Natural killer cell (primary cell): ENCODE measurements at places on chromosomes 7 and 10. TPM values are rescaled to one million over a fixed set of nuclear protein-coding genes. Genes with fewer than 3 reads are reported as not detected.

DNA sequence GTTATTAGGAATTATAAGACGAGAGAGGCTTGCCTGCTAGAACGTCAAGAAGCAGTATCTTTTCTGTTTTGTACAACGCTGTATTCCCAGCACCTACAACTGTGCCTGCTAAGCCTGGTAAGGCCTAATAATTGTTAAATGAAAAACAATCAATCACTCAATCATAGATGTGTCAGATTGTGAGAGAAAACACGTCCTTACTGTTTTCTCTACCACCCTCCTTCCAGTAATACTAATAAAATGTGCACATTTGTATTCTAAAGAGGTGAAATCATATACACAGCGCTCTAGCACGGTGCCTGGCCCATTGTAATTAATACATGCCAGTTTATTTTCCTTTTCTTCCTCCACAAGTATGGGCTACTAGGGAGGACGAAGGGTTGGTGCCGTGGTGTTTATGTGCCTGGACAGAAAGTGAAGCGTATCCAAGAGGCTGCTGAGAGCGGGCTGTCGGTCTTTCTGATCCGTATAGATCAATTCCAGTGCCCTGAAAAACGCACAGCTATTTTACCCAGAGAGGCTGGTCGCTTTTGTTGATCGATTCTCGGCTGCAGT is 1.5 kb upstream of the AUTS2 start:
- no peak for DNase-seq

GRCh38 chr10:91756286-91756685 is 41.9 kb upstream of the TNKS2 start:
- no peak for DNase-seq

GRCh38 chr10:121624836-121625486 is 26.7 kb upstream of the FGFR2 start:
- no peak for DNase-seq

DNA sequence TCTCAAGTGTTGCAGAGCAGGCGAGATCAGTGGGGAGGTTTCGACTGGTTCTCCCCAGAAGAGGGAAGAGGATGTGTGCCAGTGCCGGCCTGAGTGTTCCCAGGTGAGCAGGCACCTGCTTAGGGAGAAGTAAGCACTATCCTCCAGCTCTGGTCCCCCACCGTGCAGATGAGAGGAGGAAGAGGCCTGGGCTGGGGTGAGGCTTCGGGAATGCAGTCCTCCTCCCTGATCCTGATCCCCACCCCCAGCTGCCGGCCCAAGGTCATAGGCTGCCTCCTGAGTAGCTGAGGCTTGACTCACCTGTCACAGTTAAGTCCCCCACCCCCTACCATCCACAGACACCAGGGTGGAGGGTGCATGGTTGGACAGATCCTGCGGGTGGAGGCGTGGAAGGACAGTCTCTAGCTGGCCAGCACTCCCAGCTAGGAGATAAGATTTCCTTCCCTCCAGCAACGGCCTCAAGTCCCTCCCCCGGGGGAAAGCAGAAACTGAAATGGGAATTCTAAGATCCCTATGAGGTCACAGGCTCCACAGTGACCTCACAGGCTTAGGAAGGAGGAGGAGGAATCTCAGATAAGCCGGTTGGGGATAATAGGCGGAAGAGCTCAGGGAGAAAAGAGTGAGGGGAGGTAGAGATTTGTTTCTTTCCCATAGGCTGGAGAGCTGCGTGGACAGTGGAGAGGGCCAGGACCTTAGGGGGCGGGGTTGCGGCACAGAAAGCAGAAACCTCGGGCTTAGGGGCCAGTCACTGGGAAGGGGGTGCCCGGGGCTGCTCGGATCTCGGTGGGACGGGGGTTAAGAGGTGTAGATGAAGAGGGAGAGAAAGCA is 1.0 kb downstream of the LRCH4 start:
- DNase-seq = no peak

DNA sequence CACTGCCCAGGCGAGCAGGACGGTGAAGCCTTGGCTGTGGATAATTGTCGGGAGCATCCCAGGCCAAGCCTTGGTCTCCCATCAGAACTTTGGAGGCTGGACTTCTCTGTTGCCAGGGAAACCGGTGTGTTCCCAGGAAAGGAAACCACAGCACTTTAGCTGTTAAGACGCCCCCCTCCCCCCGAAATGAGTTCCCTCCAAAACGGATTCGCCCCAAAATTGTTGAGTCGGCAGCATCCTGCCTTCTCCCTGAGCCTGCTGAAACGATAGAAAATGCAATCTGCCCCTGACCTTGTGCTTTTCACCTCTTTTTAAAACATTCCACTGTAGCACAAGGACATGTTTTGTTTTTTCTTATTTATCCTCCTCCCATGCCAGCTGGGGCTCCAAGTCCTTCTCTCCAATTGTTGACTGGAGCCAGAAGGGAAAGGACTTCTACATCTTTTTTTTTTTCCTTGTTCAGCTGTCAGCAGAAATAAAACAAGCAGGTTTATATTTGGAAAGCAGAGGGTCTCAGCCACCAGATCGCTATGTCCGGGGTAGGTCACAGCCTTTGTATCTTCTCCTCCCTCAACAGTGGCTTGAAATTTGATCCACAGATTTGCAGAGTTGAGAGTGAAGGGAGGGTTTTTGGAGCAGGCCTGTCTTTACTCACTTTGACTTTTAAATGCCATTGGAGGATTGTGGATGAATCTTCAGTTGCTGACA is 116.5 kb downstream of the ZMIZ1 start:
- no peak for DNase-seq

GRCh38 chr10:91460681-91461080 is 50.5 kb downstream of the HECTD2 start:
- DNase-seq = no peak

GRCh38 chr7:45663167-45663921 is 89.2 kb downstream of the ADCY1 start:
- DNase-seq = peak; percentile 6

GRCh38 chr7:105185290-105186010 is 171.4 kb downstream of the KMT2E start:
- no peak for DNase-seq

DNA sequence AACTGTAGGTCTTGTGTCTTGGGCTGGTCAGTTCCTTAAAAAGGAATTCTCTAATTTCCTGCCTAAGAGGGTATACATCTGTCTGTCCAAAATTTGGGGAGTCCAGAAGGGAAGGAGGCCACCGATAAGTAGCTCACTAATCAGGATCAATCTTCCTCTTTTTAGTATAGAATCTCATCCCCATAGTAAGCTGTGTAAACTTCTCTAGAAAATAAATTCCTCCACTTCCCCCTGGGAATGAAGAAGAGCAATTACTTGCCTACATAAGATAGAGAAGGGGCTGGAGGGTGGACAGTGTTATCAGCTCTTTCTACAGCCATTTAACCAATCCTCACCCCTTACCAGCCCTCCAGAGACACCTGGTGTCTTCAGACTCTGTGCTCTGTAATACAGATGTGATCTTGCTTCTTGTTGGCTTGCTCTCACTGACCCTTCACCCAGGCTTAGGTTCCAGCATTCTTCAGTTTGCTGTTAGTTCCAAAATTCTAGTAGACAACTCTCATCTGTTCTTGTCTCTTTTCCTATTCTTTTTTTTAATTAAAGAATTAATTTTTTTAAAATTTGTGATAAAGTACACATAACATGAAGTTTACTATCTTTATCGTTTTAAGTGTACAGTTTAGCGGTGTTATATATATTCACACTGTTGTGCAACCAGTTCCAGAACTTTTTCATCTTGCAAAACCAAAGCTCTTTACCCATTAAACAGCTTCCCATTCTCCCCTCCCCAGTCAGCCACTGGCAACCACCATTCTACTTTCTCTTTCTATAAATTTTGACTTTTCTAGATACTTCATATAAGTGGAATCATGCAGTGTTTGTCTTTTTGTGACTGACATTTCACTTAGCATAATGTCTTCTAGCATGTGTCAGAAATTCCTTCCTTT is 6.5 kb upstream of the PRKAR2B start:
- DNase-seq = no peak

- no peak for DNase-seq
Observed at GRCh38 chr10:34495938-34496337, 319.2 kb downstream of the PARD3 start.

DNA sequence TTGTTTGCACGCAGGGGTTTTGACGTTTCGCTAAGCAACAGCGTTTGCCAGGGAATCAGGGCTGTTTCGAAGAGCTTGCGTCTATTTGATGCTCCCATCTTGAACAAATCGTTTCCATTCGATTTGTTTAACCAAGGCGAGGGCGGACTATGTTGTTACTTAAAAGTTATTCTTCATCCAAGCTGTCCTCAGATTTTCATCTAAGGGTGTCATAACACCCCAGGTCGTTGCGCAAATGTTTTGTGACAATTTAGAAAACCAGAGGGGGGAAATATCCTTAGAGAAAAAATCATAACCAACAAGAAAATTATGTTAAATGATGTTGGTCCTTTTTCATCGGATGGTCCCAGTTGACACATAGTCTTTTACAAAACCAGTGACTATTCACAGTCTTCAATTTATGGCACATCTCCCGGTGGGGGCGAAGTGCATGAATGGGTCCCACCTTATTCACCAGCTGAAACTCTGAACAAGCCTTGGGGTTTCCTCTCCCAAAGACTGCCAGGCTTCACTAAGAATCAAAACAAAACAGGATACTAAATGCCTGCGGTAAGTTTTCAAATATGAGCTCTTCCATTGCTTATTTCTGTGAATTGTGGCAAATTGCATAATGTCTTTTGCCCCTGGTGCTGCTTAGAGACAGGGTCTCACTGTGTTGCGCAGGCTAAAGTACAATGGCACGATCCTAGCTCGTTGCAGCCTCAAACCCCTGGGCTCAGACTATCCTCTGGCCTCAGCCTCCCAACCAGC is 109.9 kb downstream of the REEP3 start:
- DNase-seq = peak; percentile 14

GRCh38 chr7:20798081-20798693 is 11.5 kb upstream of the SP8 start:
- no peak for DNase-seq

DNA sequence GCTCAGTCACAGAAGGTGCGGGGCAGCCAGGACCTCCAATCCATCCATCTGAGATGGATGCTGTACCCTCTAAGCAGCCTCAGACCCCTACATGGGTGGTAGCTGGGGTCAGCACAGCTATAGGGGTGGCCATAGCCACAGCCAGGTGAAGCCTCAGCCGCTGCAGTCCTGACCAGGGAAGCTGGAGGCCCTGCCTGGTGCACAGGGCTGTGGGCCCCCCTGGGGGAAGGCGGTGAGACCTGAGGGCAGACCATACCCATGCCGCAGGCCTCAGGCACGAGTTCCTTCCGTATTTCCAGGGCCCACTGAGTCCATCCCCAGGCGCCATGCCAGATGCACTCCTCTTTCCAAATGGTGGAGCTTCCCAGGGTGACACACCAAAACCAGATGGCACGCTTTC is 96.6 kb upstream of the KDM7A start:
- DNase-seq = no peak

DNA sequence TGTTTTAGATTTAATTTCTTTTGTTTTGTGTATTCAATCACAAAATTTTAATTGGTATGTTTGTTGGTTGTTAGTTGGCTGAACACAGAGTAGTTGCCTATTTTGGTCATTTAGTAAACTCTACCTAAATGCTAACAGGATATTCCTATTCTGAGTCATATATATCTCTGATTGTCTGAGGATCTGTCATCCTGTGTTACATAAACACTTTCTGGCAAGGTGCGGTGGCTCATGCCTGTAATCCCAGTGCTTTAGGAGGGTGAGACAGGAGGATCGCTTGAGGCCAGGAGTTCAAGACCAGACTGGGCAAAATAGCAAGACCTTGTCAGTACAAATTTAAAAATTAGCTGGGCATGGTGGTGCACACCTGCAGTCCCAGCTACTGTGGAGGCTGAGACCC is 178.6 kb downstream of the PLCE1 start:
- DNase-seq = no peak

DNA sequence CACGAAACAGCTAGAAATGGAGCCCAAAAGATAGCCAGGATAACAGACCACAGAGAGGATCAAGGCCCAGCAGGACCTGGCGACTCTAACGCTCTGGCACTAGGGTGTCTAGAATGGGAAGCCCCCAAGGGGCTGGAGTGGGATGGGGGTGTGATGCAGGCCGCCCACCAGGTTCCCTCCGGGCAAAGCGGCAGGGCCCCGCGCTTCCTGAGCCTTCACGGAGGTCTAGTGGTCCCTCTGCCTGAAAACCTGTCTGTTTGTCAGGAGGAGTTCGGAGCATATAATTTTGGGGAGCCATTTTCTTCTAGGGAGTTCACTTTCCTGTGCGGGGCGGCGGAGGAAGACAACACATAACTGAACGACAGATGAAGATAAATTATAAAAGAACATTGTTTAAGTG is 48.2 kb upstream of the FXYD4 start:
- no peak for DNase-seq

- DNase-seq = no peak
Observed at GRCh38 chr7:8597565-8597964, 164.2 kb downstream of the NXPH1 start.

DNA sequence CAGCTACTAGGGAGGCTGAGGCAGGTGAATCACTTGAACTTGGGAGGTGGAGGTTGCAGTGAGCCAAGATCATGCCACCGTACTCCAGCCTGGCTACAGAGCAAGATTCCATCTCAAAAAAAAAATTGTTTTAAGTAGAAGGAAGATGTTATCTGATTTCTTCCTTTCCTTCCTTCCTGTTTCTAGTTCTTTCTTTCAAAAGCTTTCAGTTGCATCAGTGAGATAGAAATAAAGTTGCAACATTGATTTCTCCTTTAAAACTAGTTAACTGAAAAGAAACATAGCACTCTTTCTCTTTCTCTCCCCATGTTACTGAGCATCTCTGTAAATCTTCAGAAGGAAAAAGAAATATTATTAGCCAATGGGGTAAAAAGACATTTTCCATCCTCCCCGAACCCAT is 37.5 kb downstream of the CNNM1 start:
- DNase-seq = no peak

- peak; percentile 84 for DNase-seq
Observed at GRCh38 chr7:157612664-157613561, 276.1 kb downstream of the DNAJB6 start.

GRCh38 chr7:43395351-43395750 is 187.6 kb upstream of the STK17A start:
- DNase-seq = no peak

- no peak for DNase-seq
Observed at GRCh38 chr10:111973306-111973705, 210.3 kb downstream of the GPAM start.

GRCh38 chr10:32163071-32163761 is 107.0 kb upstream of the KIF5B start:
- no peak for DNase-seq

GRCh38 chr10:86596266-86596665 is 58.1 kb upstream of the OPN4 start:
- DNase-seq = no peak

LRIT2 gene
- total RNA-seq = not detected

GPC2 gene
- total RNA-seq = 1.9 TPM

TMEM178B gene
- total RNA-seq = not detected

TRIM50 gene
- not detected for total RNA-seq

PLAC9 gene
- not detected for total RNA-seq

TMEM213 gene
- total RNA-seq = not detected

ITIH5 gene
- not detected for total RNA-seq

SLC26A3 gene
- total RNA-seq = not detected

OR6V1 gene
- total RNA-seq = not detected

FIGNL1 gene
- total RNA-seq = 5.5 TPM

SAP25 gene
- 32.5 TPM for total RNA-seq

IRF5 gene
- total RNA-seq = 20.2 TPM

EIF5AL1 gene
- total RNA-seq = 0.14 TPM

IL15RA gene
- total RNA-seq = 11.8 TPM
